Neuronal stem cell (in vitro differentiated cells): ENCODE measurements at places on chromosomes 1 and 21.
A peak's percentile ranks its signal among the peaks of the same experiment; 100 is the strongest.

- H3K4me1 ChIP-seq, result no peaks in the 10 kb centered on the region
- no peaks in the 10 kb centered on the region for H3K36me3 ChIP-seq
- DNase-seq, result no peak
- H3K27ac ChIP-seq, result no peak overlapping the region
- H3K4me3 ChIP-seq, result no peak overlapping the region
Observed at GRCh38 chr1:54709547-54710292, 5.9 kb upstream of the TTC4 start.

GRCh38 chr1:97207868-97208267 lies 486.3 kb downstream of the PTBP2 start:
- no peak overlapping the region for H3K27ac ChIP-seq
- no peak overlapping the region for H3K4me3 ChIP-seq
- H3K36me3 ChIP-seq, result no peaks in the 10 kb centered on the region
- no peaks in the 10 kb centered on the region for H3K27me3 ChIP-seq
- DNase-seq, result no peak

GRCh38 chr21:20257052-20257740 lies 741.0 kb upstream of the NCAM2 start:
- no peaks in the 10 kb centered on the region for H3K36me3 ChIP-seq
- H3K4me1 ChIP-seq, result no peaks in the 10 kb centered on the region
- no peak for DNase-seq

DNA sequence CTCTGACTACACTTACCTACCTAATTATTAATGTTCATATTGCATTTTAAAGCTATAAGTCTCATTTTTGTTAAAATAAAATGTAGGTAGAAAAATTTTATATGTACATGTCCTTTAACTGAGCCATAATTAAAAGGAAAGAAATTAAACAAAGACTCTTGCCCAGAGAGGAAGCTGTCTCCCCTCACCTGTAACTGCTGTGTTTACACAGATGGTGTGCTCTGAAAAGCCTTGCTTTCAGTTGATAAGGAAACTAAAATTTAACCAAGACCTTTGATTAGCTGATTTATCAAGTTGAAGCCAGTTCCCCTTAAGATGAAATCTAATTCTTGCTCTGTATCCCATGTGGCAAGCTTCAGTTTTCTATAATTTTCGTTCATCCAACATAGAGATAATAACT lies 213.5 kb downstream of the LYPLAL1 start:
- no peaks in the 10 kb centered on the region for H3K4me1 ChIP-seq
- DNase-seq, result no peak
- no peak overlapping the region for H3K4me3 ChIP-seq
- no peaks in the 10 kb centered on the region for H3K27me3 ChIP-seq
- no peak overlapping the region for H3K27ac ChIP-seq

DNA sequence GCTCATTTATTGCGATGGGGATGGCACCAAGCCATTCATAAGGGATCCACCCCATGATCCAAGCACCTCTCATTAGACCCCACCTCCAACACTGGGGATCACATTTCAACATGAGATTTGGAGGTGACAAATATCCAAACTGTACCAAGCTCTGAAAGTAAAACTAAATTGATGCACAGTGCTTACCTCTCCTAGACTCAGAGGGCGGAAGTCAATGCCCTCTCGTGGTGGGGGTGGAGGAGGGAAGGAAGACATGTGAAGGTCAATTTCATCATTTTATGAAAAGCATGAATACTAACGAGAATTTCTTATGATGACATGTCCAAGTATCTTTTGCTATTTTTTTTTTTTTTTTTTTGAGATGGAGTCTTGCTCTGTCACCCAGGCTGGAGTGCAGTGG lies 120.0 kb downstream of the PGBD5 start:
- H3K4me1 ChIP-seq, result no peaks in the 10 kb centered on the region
- H3K27ac ChIP-seq, result no peak overlapping the region
- DNase-seq, result no peak
- H3K36me3 ChIP-seq, result no peaks in the 10 kb centered on the region
- no peak overlapping the region for H3K4me3 ChIP-seq

DNA sequence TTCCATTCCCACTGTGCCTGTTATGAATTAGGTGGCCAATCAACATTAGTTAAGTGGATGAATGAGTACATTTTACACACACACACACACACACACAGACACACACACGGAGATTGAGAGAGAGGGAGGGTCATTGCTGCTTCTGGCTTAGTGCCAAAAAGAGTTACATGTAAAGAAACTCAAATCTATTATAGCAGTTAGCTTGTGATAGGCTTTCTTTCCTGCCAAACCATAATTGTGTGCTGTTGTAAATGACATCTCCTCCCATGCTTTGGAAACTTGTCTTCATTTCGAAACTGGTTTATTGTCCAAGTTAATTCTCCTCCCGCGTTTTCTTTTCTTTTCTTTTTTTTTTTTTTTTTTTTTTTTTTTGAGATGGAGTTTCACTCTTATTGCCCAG lies 1.4 kb upstream of the MT1HL1 start:
- no peak for DNase-seq
- no peak overlapping the region for H3K27ac ChIP-seq
- H3K4me1 ChIP-seq, result no peaks in the 10 kb centered on the region

- H3K4me1 ChIP-seq, result no peaks in the 10 kb centered on the region
- no peaks in the 10 kb centered on the region for H3K27me3 ChIP-seq
- peaks cover 22% of the 10 kb centered on the region for H3K36me3 ChIP-seq
- DNase-seq, result peak; percentile 14
- no peak overlapping the region for H3K27ac ChIP-seq
Observed at GRCh38 chr1:11967028-11967547, 13.2 kb upstream of the MFN2 start.

- H3K4me3 ChIP-seq, result no peak overlapping the region
- H3K4me1 ChIP-seq, result peaks cover 4% of the 10 kb centered on the region
- DNase-seq, result no peak
- H3K27ac ChIP-seq, result no peak overlapping the region
- no peaks in the 10 kb centered on the region for H3K27me3 ChIP-seq
Observed at GRCh38 chr1:234586304-234586703, 23.7 kb downstream of the IRF2BP2 start.

DNA sequence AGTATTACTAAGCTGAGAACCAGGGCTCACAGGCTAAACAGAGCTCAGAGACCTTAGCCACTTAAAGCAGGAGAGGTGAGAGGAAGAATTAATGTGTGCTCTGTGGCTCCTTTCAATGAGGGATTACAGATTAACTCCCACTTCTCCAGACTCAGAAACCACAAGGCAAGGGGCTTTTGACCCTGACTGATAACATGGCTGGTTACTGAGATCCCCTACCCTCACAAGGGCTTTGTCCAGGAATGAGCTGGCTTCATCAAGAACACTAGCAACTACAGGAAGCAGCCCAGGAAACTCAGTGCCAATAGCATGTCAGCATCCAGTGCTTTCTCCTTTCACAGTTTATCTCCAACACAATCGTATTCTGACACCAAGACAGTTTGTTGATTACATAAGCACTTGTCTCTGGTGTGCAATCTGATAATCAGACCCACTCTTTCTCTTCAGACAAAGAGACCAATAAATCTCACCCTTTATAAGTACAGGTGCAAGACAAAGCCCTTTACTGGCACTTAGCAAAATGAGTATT lies 38.8 kb downstream of the ERI3 start:
- H3K36me3 ChIP-seq, result peaks cover 11% of the 10 kb centered on the region
- H3K27ac ChIP-seq, result no peak overlapping the region
- no peaks in the 10 kb centered on the region for H3K27me3 ChIP-seq
- peaks cover 32% of the 10 kb centered on the region for H3K4me1 ChIP-seq

- peaks cover 2% of the 10 kb centered on the region for H3K4me1 ChIP-seq
- H3K27ac ChIP-seq, result no peak overlapping the region
- H3K27me3 ChIP-seq, result no peaks in the 10 kb centered on the region
Observed at GRCh38 chr21:29080454-29080941, 7.0 kb upstream of the CCT8 start.

- DNase-seq, result no peak
- no peak overlapping the region for H3K27ac ChIP-seq
- H3K4me3 ChIP-seq, result no peak overlapping the region
- no peaks in the 10 kb centered on the region for H3K36me3 ChIP-seq
Observed at GRCh38 chr1:240784776-240785175, 172.8 kb upstream of the GREM2 start.

DNA sequence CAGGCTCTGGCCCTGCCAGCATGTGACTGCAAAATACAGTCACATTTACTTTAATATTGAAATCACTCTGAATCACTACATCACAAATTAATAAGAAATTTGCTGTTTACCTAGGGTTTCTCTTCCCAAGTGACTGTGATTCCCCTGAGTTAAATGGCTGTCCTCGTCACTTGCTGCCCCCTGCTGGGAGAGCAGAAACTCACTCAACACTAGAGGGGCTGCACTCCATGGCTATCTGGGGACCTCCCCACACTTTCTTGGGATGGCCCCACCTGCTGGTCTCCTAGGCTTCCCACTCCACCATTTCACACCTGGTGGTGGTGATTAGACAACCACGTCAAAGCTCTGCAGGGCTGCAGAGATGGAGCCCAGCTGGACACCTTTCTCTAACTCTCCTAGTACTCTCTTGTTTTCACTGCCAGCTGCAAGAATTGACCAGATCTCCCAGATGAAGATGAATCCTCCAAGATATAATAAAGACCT lies 63.4 kb downstream of the CD2 start:
- H3K27ac ChIP-seq, result no peak overlapping the region
- H3K36me3 ChIP-seq, result no peaks in the 10 kb centered on the region
- no peaks in the 10 kb centered on the region for H3K27me3 ChIP-seq
- H3K4me3 ChIP-seq, result no peak overlapping the region
- peak; percentile 9 for DNase-seq

DNA sequence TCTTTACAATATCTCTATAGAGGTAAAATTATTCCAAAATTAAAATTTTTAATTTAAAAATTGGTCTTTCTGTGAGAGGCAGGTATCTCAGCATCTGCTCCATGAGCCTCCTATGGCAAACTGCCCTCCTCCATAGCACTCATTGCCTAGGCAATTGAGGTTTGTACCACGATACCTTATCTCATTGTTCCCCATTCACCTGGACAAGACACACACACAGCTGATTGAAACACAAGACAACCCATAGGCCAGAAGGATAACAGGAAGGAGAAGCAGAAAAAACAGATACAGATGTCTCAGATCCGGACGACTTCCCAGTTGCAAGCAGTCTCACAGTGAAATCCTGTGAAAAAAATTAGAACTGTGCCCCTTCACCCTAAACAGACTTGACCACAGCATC lies 24.3 kb downstream of the RHBDL2 start:
- DNase-seq, result no peak
- H3K27me3 ChIP-seq, result no peaks in the 10 kb centered on the region

DNA sequence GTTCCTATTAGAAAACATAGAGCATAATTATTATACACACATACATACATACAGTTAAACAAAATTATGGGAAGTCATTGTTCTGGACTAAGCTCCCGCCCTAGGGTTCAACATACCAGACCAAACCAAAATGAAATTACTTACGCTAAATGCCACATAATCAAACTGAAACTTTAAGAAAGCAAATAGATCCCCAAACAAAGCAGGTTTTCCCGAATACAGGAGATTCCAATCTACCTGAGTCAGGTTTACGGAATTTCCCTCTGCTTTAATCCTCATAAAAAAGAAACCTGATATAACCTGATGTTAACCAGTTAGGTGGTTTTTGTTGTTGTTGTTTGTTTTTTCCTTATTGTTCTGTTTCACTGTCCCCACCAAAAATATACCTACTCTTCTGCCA lies 1886.9 kb downstream of the NCAM2 start:
- no peaks in the 10 kb centered on the region for H3K27me3 ChIP-seq
- DNase-seq, result no peak
- H3K4me1 ChIP-seq, result no peaks in the 10 kb centered on the region
- H3K4me3 ChIP-seq, result no peak overlapping the region
- H3K36me3 ChIP-seq, result no peaks in the 10 kb centered on the region
- H3K27ac ChIP-seq, result no peak overlapping the region

DNA sequence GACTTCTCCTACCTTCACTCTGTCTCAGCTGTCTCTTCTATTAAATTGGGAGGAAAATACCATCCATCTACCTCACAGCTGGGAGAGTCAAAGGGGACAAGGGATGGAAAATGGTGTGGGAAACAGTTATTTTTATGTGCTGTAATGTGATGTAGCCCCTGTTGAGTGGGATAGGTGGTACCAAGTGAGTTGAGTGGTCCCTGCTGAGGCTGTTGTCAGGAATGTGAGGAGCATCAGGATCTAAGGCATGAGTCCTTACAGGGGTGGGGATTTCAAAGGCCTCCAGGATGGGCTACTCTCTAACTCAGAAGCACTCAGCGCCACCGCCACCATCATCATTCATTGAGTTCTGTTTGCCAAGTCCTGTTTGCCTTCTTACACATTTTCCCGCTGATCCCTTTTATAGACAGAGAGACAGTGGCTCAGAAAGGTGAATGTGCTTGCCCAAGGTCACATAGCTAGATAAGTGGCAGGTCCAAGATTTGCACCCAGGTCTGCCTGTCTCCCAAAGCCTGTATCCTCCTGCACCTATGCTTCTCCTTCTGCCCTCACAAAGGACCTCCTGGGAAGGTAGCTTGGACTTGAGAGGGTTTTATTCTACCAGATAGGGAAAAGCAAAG lies 4.6 kb upstream of the ID3 start:
- H3K36me3 ChIP-seq, result no peaks in the 10 kb centered on the region
- H3K27ac ChIP-seq, result no peak overlapping the region
- H3K27me3 ChIP-seq, result no peaks in the 10 kb centered on the region
- H3K4me3 ChIP-seq, result no peak overlapping the region
- DNase-seq, result no peak
- peaks cover 33% of the 10 kb centered on the region for H3K4me1 ChIP-seq

DNA sequence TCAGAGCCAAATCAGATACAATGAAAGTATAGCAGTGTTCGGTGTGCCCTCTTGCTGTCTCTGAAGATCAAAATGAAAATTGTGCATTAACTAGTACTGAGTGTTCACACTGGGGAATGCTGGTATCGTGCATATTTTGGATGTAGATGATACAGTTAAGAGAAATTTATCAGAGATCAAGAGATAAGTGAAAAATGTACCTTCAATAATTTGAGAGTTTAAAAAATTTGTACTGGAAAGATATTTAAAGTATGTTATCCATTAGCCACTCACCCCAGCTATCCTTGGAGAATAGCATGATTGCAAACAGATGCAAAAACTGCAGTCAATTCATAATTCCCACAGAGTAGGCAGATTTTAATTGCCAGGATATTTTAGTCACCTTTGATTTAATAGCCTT lies 56.4 kb downstream of the GREM2 start:
- DNase-seq, result no peak
- no peak overlapping the region for H3K27ac ChIP-seq
- no peaks in the 10 kb centered on the region for H3K36me3 ChIP-seq
- no peaks in the 10 kb centered on the region for H3K4me1 ChIP-seq
- H3K4me3 ChIP-seq, result no peak overlapping the region
- no peaks in the 10 kb centered on the region for H3K27me3 ChIP-seq

GRCh38 chr1:178726087-178726517 lies 1.1 kb downstream of the RALGPS2 start:
- peak; percentile 64 for DNase-seq
- peak overlapping the region; percentile 96 for H3K4me3 ChIP-seq
- peak overlapping the region; percentile 89 for H3K27ac ChIP-seq

- no peak overlapping the region for H3K27ac ChIP-seq
- no peaks in the 10 kb centered on the region for H3K4me1 ChIP-seq
- no peak for DNase-seq
- no peaks in the 10 kb centered on the region for H3K27me3 ChIP-seq
- H3K4me3 ChIP-seq, result no peak overlapping the region
Observed at GRCh38 chr1:207815913-207816291, 64.0 kb downstream of the CD46 start.

GRCh38 chr1:66296951-66297350 lies 237.0 kb upstream of the SGIP1 start:
- H3K27me3 ChIP-seq, result no peaks in the 10 kb centered on the region
- no peaks in the 10 kb centered on the region for H3K4me1 ChIP-seq
- no peak overlapping the region for H3K4me3 ChIP-seq
- DNase-seq, result no peak
- H3K36me3 ChIP-seq, result no peaks in the 10 kb centered on the region
